ENCODE measurements at places on chromosomes 5 and 9.
A peak's percentile ranks its signal among the peaks of the same experiment; 100 is the strongest.

GRCh38 chr5:141908796-141909195 lies 14.9 kb upstream of the DELE1 start:
- peak; percentile 80 for DNase-seq

- DNase-seq, result no peak
Measured at GRCh38 chr5:18097817-18098216, 463.6 kb downstream of the TAF11L14 start.

- peak; percentile 54 for DNase-seq
Measured at GRCh38 chr9:99030092-99030511, 74.8 kb upstream of the TGFBR1 start.

DNA sequence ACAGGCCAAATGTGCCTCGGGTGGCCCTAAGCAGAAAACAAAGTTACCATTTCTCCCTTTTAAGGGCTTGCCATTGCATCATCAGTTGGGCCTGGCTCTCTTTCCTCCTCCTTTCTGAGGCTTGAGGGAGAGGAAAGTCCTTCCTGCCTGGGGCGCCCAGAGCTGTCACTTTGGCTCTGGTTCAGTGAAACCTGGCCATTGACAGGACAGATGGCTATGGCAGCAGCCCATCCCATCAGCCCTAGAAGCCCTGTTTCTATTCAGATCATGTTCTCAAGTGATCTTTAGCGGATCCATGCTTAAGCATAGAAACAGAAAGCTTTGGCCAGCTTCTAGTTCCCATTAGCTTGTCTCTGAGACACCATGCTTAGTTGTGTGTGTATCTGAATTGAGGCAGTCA lies 293.4 kb downstream of the YTHDC2 start:
- no peak for DNase-seq

- DNase-seq, result no peak
Measured at GRCh38 chr5:59725392-59725767, 168.1 kb downstream of the PDE4D start.

- DNase-seq, result no peak
Measured at GRCh38 chr5:10446490-10446889, 4.8 kb downstream of the ROPN1L start.

GRCh38 chr5:45648744-45649143 lies 47.4 kb downstream of the HCN1 start:
- no peak for DNase-seq

DNA sequence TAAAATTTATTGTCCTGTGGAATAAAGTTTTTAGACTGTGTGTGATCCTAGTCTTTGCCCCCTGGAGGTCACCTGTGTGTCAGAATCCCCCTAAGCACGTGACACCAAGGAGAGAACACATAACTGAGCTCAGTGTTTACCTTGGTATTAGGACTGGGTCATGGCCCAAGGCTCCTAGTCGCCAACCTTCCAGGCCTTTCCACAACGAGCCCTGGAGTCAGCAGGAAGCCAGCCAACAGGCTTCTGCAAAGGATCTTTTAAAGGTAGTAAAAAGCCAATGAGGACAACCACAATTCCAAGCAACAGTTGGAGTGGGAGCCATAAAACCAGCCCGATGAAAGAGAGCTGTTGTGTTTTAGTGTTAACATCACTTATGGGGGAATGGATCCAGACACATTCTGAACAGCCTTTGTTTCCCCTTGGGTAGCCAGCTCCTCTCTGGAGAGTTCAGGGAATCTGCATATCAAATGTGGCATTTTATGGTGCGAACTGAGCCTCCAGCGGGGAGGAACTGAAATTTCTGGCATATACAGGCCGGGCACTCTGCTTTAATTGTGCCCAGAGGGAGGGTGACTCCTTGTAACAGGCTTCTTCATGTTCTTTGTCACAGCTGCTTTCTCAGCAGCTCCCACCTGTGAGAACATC lies 239.9 kb downstream of the FSTL4 start:
- DNase-seq, result no peak

- no peak for DNase-seq
Measured at GRCh38 chr9:86577420-86578333, 223.5 kb upstream of the TUT7 start.

- no peak for DNase-seq
Measured at GRCh38 chr9:92974161-92974661, 26.9 kb downstream of the FGD3 start.

- no peak for DNase-seq
Measured at GRCh38 chr9:72427801-72428200, 62.8 kb upstream of the ZFAND5 start.

DNA sequence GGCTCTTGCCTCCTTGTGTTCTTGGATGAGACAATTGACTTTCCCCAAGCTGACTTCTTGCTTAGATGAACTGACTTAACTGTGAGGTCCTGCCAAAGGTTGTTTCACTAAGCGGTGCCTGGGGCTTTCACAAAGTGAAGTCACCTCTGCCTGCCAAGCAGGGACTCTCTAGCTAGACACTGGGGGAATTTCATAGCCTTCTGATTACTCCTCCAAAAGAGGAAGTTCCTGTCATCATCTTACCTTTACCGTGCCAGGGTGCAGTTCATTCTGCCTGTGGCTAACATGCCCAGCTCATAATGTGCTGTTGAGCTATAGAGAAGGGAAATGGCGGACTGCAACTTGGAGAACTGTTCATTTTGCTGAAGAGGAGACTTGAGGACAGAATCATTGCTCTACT lies 472.0 kb upstream of the WWC1 start:
- DNase-seq, result no peak

DNA sequence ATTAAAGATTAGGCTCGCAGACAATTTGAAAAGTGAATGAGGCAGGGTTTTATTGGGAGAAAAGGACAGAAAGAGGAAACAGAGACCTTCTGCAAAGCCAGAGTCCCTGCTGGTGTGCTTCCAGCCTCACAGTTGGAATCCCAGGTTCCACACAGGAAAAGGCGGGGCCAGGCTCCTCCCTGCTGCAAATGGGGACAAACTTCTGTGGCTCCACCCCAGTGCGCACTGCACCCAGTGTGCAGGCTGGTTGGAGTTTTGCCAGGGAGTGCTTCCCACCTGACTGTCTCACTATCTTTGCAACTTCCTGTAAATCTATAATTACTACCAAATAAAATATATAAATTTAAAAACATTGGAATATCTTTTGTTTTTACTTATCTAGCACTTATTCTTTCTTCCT lies 386.0 kb upstream of the GRIN3A start:
- no peak for DNase-seq

DNA sequence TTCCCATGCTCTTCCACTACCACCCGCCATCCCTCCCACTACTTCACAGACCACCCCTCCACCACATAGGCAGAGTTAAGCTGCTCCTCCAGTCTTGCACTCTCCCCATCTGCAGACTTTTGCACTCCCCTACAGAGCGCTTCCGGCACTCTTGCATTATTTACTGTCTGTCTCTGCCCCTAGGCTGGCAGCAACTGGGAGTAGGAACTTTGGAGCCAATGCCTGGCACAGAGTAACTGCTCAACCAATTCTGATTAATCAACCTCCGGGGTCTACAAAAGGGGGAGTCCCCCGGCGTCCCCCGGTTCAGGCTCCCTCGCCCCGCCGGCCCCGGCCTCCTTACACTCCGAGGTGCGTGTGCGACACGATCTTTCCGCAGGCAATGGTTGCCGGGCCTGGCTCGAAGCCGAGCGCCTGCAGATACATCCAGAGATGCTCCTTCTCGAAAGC lies 498 bp downstream of the HAUS6 start:
- peak; percentile 63 for DNase-seq

GRCh38 chr5:38258319-38259061 lies at the start of gene EGFLAM:
Gene EGFLAM, plus strand, starts transcription at chr5:38258559. Its CDS starts 196 bp downstream, at chr5:38258755.
- DNase-seq, result peak; percentile 13

DNA sequence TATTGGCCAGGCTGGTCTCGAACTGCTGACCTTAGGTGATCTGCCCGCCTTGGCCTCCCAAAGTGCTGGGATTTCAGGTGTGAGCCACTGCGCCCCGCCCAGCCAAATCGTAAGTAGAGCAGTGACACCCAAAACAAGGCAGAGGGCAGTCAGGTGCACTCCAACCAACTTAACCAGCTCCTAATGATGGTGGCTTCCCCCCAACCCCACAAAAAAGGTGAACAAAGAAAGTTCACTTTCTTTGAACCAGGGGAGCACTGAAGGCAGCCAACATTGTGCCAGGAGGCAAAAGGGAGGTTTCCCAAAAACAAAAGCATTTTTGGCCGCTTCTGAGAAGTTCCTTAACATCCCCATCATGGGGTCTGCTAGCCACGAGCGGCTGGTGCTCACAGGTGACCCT lies 9.6 kb downstream of the GMCL2 start:
- DNase-seq, result no peak

- peak; percentile 77 for DNase-seq
Measured at GRCh38 chr5:65961633-65962032, 35.3 kb downstream of the ERBIN start.

DNA sequence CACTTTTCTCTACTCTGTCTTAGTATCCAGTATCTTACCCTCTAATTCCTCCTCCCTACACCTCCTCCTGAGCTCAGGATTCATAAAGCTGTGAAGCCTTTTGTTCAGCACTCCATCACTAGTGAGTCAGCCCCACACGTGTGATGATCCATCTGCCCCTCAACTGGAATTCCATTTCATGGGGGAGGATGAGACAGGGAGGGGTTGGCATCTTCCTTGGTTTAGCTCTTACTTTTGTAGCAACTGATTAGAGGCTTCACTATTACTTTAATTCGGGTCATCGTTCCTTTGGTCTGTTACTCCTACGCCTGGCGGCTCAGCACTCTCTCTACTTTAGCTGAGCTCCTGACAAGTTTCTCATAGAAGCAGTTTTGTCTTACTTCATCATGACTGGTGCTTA lies 11.8 kb downstream of the BTNL8 start:
- peak; percentile 40 for DNase-seq

GRCh38 chr9:5559659-5560058 lies 49.3 kb downstream of the PDCD1LG2 start:
- DNase-seq, result no peak

DNA sequence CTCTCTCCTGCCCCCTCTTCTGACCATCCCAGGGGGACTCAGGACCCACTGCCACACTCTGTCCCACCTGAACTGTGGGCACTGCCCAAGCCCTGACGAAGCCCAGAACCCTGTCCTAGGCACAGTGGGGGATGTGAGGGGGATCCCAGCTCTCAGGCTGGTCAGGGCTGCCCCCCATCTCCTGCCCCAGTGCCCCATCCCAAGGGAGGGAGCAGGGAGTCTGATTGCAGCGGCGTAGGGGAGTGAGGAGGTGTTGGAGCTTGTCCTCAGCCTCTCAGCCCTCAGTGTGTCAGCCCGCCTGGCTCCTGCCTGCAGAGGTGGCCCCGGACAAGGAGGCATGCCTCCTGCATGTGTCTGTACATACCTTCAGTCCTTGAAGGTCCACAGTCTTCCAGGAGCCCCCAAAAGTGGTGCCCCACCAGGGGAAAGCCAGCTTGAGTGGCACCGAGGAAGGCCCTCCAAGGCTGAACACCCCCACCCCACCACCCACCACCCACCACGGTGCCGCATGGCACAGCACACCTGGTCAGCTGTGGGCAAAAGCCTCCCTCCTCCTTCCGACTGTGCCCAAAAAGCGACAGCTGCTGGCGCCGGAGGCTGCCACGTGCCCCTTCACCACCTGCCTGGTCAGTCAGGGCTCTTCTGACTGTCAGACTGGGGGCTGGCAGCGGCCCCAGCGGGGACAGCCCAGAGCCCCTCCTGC lies 930 bp downstream of the SARDH start:
- DNase-seq, result no peak

- DNase-seq, result no peak
Measured at GRCh38 chr5:16025681-16026080, 153.9 kb downstream of the MARCHF11 start.

GRCh38 chr9:121219530-121219929 lies 17.9 kb upstream of the RAB14 start:
- DNase-seq, result no peak

DNA sequence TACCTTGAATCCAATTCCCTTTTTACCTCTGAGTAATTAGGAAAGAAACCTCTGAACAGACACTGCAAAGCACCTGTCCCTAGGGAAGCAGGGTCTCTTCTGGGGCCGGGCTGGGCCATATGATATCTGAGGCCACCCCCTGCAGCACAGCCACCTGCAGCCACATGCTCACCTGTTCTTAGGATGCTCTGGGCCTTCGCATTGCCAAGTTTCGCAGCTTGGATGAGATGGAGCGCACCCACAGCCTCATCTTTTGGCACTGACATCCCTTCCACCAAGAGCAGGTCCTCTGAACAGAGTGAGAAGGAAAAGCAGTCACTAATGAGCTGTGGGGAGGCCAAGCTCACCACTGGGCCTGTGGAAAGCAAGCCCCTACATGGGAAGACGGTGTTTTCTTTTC lies 27.3 kb downstream of the CLTA start:
- no peak for DNase-seq

- no peak for DNase-seq
Measured at GRCh38 chr9:98438666-98439065, 183.2 kb upstream of the TBC1D2 start.
